HT1080 (cell line): ENCODE measurements at places on chromosomes 16 and 17.

DNA sequence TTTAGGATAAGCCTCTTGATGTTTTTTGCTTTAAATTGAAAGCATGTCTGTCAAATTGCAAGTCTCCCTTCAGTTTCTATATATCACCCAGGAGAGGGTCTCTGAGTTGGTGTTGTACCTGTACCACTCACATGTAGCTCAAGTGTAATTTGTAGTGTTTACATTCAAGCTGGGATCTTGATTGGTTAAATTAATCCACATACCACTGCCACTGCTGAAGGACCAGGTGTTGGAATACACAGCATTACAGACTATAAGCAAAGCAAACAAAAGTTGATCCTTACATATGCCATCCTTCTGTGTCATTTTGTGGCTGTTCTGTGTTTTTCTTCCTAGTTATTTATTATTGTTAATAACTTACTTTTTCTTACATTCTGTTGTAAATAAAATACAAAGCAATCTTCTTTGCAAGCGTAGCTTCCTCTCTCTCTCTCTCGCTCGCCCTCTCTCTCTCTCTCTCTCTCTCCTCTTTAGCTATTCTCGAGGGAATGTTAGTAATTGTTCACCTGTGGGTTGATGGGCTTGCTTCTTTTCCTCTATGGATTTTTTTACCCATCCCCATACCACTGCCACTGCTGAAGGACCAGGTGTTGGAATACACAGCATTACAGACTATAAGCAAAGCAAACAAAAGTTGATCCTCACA, 20.8 kb upstream of the NOL11 start:
- DNase-seq, result no peak

- DNase-seq, result peak; percentile 36
Observed at GRCh38 chr17:81665205-81666091, 957 bp downstream of the OXLD1 start.

GRCh38 chr16:11003141-11003540, 58.8 kb downstream of the CLEC16A start:
- DNase-seq, result no peak

- no peak for DNase-seq
Observed at GRCh38 chr17:7721612-7722011, 4.1 kb downstream of the DNAH2 start.

DNA sequence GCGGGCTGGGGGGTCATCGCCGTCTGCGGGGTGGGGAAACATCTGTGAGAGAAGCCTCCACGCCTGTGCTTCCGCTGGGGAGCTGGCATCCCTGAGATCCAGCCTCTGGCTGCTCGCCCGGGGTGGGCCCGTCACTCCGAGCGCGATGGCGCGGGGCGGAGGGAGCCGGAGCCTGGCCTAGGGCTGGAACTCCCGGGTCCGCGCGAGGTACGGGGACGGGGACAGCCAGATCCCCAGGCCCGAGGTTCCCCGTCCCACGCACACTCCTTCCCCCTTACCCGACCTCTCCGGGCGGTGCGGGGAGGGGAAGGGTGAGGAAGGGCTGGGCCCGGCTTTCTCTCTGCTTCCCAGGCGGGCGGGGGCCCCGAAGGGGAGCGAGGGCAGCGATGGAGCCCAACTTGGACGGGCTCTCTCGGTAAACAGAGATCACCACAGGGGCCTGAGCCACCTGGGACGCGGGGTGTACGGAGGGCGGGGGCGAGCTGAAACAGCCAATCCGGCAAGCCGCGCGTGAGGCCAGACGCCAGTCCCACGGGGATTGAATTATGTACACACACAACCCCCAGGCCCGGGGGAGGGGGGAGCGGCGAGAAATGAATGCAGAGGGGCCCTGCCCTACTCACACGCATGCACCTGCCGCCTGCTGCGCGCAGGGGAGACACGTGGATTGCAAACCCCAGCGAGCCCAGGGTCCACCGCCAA, at the start of gene SLC16A11:
Gene SLC16A11 (minus strand): TSS at position 596 of the 702 bp plus-strand sequence. CDS start 579 bp downstream, at position 17.
- DNase-seq, result no peak
